Airway epithelial cell (primary cell): ENCODE measurements at places on chromosomes 5 and 9. TPM values are rescaled to one million over a fixed set of nuclear protein-coding genes. Genes with fewer than 3 reads are reported as not detected.

MAST4 gene
- total RNA-seq: 35.5 and 54.2 TPM in 2 replicates

F2RL2 gene
- total RNA-seq: 0.05 TPM in 1 of 2 replicates, not detected in the other

RMI1 gene
- 3.5 and 4.1 TPM in 2 replicates for total RNA-seq

PDGFRB gene
- 3.9 and 4.9 TPM in 2 replicates for total RNA-seq

CXCL14 gene
- 7.1 and 8.5 TPM in 2 replicates for total RNA-seq

SCGB3A2 gene
- total RNA-seq: not detected in 2 replicates

KCNIP1 gene
- not detected in 2 replicates for total RNA-seq

SLC25A2 gene
- total RNA-seq: not detected in 2 replicates

FBXL7 gene
- 1.2 and 2.5 TPM in 2 replicates for total RNA-seq

OLFML2A gene
- 37.5 and 44.0 TPM in 2 replicates for total RNA-seq

AGPAT2 gene
- 36.9 and 56.4 TPM in 2 replicates for total RNA-seq

GPR151 gene
- not detected in 2 replicates for total RNA-seq

LOX gene
- 1.3 and 3.4 TPM in 2 replicates for total RNA-seq

HAVCR1 gene
- not detected in 2 replicates for total RNA-seq

OR1J2 gene
- total RNA-seq: not detected in 2 replicates

ARAP3 gene
- total RNA-seq: 6.9 and 11.6 TPM in 2 replicates
